HEK293T (cell line): ENCODE measurements at places on chromosomes 3 and 15.

DNA sequence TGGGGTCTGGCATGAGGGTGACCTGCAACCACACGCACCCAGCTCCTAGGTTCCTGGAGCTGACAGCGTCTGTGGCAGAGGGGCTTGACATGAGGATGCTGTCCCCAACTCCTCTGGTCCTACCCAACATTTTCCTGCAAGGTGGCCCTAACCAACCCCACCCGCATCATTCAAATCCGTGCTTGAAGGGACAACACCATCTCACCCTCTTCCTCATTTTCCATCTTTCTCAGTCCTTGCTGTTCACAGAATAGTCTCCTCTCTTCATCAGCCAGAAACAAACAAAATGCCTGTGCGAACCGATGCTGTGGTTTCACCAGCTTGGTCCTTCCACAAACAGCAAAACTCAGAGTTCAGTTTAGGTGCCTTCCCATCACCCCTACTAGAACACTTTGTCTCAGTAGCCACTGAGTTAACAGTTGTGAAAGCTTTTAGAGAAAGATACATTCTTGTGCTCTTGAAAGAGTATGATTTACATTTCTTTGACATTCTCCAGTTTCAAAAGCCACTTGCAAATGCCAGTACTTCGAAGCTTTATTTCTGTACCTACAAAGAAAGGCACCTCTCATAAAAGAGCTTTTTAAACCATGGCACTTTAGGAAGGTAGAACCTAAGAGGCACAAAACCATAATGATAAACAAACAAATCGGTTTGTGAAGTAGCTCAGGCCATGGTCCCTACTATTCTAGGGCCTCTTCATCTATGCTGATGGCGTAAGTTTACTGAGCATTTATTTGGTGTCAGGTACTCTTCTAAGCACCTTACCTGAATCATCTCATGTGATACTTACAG is 360.1 kb downstream of the SHQ1 start:
- DNase-seq = no peak

GRCh38 chr3:46702246-46703012 is 1.2 kb downstream of the TMIE start:
- DNase-seq = no peak

- DNase-seq = no peak
Measured at GRCh38 chr3:37968813-37969595, 21.6 kb upstream of the VILL start.

DNA sequence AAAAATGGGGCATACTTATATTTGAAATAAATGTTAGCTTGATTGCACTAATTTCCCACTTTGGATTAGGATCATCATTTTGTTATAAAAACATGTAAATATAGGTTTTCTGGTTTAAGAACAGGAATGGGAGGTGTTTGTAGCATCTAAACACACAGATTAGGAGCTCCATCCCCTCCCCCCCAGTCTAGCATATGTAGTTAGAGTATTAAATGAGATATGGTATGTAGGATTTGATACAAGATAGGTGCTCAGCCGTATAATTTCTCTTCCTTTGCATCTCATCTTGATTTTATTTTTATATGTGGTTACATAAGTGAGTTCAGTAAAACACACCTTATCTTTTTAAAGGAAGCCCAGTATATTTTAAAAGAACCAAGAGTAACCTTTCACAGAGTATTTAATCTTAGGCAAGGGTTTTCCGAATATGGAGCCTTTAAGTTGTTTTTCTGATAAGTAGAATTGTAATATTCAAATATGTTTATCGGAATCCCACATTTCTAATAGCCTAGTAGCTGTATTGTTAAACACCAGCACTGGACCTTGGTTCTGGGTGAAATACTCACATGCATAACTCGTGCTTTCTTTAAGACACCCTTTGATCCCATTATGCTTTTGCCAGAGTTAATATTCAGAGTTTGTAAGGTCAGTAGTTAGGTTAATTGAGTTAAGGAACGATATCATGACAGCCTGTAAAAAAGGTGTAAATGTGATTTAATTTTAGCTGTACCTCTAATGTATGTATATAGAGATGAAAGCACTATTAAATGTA is 2.3 kb downstream of the SLC25A36 start:
- no peak for DNase-seq

GRCh38 chr3:151351219-151351618 is 21.9 kb upstream of the P2RY13 start:
- DNase-seq = no peak

DNA sequence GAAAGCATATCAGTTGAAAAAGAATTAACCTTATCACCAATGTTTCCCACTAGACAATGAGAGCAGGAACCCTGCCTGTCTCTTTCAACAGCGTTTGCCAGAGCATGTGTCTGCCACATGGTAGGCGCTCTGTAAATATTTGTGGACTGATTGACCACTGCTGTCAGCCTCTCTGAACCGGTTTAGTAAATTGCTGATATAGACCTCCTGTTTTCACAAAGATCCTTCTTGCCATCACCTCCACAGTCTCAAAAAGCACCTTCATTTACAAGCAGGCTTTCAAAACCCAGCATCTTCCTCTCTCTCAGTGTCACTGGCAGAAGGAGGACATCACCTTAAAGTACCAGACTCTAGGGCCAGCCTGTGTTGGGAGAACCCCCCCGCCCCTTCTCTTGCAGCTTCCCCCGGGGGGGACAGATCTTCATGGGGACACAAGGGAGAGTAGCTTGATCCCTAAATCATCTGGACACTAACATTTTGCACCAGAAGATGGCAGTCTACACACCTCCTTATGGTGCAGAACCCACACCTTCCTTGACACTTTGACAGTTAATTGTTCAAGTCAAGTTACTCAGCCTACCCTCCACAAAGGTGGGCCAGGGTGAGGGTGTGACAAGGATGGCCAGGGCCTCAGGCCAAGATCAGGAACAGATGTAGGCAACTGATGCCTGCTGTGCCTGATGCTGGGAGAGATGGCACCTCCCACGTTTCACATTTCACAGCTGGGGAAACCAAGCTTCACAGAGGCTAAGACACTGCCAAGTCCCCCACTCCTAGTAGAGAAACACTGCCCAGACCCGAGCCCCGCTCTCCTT is 37.8 kb upstream of the USP3 start:
- peak; percentile 48 for DNase-seq

DNA sequence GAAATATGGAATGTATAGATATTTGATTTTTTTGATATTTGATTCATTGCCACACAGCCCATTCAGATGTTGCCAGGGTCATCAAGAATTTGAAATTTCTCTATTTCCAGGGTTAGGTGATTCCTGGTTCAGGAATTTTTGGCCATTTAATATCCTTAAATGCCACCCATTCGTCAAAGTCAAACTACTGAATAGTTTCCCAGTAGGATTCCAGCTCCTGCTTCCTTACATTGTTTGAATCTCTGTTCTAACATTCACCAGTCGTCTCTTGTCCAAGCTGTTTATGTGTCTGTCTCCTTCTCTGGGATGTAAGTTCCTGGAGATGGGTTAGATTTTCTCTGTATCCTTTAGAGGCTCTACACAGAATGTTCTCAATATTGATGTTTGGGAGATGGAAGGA is 124.9 kb upstream of the TLE3 start:
- no peak for DNase-seq

- DNase-seq = no peak
Measured at GRCh38 chr3:81003008-81003645, 758.3 kb downstream of the GBE1 start.

GRCh38 chr3:12934431-12934830 is 93.1 kb upstream of the RPL32 start:
- DNase-seq = no peak

DNA sequence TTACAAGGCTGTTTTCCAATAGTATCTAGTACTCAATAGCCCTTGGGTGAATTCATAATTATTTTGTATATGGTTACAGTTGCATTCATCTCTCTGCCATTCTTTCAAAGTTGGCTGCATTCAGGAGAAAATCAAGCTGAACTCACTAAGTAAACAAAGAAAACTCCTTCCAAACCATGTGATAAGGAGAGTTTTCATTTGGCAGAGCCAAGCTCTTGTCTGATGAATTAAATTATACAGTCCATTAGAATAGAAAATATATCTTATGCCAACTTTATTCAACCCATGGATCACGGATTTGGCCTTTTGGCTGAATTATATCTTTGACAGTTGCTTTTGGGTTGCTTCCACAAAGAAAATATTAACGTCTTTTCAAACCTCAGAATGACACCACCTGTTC is 272.3 kb upstream of the ROBO1 start:
- DNase-seq = no peak

- DNase-seq = no peak
Measured at GRCh38 chr15:39869254-39869653, 50.8 kb downstream of the GPR176 start.

DNA sequence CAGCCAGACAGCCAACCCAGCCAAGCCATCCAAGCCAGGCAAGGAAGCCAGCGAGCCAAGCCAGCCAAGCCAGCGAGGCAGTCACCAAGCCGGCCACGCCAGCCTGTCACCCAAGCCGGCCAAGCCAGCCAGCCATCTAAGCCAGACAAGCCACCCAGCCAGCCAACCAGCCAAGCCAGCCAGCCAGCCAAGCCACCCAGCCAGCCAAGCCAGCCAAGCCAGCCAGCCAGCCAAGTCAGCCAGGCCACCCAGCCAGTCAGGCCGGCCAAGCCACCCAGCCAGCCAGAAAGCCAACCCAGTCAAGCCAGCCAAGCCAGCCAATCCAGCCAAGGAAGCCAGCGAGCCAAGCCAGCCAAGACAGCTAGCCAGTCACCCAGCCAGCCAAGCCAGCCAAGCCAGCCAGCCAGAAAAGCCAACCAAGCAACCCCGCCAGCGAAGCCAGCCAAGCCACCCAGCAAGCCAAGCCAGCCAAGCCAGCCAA is 201.2 kb downstream of the GOLGA6L6 start:
- DNase-seq = no peak

- no peak for DNase-seq
Measured at GRCh38 chr3:127732303-127732702, 59.6 kb downstream of the ABTB1 start.

DNA sequence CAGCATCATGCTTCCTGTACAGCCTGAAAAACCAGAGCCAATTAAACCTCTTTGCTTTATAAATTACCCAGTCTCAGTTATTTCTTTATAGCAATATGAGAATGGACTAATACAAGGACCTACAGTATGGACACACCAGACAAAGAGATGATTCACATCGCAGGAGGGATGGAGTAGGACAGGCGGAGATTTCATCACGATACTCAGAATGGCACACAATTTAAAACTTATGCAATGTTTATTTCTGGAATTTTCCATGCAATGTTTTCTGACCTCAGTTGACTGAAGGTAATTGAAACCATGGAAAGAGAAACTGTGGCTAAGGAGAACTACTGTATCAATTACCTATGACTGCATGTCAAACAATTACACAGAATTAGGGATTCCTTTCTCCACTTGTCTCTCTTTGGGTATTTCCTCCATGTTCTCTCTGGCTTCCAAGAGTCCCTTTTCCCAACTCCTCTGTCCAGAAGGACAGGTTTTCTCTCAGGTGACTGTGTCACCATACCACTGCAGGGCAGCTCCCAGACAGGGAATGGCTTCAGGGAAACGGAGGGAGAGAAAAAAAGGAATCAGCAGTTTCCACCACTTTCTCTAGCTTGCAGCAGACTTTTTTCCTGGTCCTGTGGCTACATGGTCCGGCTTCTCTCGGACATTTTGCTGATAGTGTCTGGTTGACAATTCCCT is 3.0 kb upstream of the ANO10 start:
- no peak for DNase-seq

DNA sequence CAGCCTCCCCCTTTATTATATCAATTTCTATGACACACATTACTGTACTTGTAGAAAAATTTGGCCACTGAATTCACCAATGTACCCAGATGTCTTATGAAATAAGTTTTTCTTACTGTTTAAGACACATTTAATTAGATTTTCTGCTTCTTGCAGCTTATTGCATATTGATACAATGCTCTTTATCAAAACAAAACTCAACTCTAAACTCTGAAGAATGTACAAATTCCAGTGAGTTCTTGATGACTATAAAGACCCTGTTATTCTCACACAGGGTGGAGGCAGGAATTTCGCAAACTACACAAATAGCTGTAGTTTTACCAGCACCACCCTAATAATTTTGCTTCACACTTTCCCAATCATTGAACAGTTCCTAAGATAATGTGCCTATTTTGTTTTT is 22.0 kb downstream of the CMTM6 start:
- no peak for DNase-seq

GRCh38 chr3:133930341-133930933 is 34.8 kb upstream of the RAB6B start:
- peak; percentile 42 for DNase-seq

GRCh38 chr15:42921342-42921731 is 759 bp upstream of the TTBK2 start:
- DNase-seq = no peak

DNA sequence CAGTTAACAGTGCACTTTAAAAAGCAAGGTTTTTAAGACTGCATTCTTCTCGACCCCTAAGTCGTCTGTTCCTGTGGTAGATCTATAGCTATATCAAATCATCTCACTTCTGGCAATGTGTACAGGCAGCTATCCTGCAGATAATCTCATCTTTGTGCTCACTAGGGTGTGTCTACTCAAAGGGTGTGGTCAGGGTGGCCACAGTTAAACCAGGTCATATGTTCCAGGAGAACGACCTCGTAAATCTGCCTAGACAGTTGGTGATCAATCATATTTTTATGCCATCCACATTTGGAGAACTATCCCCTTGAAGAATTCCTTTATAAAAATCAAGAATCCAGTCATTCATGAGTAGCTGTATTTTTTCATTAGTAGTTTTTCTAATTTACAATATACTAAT is 3.0 kb downstream of the VEPH1 start:
- no peak for DNase-seq

GRCh38 chr3:123084738-123085237 is 18.0 kb downstream of the PDIA5 start:
- no peak for DNase-seq

- no peak for DNase-seq
Measured at GRCh38 chr3:192061426-192061825, 600.5 kb downstream of the PYDC2 start.

DNA sequence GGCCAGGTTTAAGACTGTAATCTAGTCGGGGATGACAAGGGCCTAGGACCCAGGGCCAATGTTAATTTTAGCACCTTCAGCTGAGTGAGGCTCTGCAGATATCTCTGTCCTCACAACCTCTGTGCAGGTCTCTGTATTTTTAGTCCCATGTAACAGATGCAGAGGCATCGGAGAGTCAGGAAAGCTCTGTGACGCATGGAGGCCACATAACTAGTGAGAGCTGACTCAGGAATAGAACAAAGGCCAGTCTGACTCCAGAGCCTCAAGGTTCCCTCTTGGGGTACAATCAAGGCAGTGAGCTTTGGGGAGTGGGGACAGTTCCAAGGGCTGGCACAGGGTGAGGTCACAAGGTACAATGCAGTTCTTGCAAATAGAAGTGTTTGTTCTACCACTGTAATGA is 31.0 kb downstream of the FSTL1 start:
- DNase-seq = no peak

- DNase-seq = no peak
Measured at GRCh38 chr15:99556011-99556410, 9.8 kb upstream of the MEF2A start.

DNA sequence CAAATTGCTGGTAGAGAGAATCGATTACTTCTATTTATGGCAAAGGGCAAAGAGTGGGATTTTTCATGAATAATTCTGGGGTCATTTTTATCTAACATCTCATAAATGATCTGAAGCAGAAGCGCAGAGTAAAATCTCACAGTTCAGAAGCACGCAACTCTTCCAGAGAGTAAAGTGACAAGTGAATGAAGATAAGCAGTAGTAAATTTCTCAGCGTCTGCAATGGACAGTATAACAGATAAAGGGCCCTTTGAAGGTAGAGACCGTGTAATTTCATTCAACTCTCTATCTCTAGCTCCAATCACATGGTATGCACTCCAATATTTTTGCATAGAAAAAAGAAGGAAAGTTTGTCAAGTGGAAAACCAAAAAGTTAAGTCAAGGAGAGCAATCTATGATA is 521.1 kb upstream of the NECTIN3 start:
- no peak for DNase-seq
